ENCODE measurements at places on chromosomes 11 and 22.

- no peak for DNase-seq
Observed at GRCh38 chr11:12441231-12441861, 64.0 kb downstream of the PARVA start.

DNA sequence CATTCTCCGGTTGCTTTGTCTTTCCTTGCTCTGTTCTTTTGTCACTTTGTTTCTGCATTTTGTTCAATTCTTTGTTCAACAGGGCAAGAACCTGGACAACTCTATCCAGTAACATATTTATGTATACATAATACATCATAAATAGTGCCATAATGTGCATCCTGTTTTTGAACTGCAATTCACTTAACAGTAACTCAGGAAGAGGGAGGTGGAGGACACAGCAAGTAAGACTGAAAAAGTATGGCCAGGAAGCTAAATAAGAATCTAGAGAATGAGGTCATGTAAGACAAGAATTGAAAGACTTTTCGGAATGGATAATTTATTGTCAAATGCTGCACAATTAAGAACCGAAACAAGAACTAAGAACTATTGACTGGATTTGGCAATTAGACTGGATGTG lies 29.2 kb upstream of the CHORDC1 start:
- DNase-seq = no peak

DNA sequence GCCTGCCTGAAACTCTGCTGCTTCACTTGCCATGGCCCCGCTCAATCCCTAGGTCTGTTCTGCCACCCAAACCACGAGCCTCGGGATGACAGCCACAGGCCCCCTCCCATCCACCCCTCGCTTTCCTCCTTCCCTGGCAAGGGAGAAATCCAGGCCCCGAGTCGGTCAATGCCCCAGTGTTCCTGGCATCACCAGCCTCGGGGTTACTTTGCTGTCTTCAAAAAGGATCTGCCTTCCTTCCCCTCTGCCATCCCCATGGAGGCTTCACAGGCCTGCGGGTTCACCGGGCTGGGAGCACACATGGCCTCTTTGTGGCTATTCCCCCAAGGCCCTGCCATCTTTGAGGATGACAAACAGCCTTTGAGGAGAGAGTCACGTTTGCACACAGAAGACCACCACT lies 38.8 kb upstream of the ALX4 start:
- DNase-seq = no peak

- DNase-seq = no peak
Observed at GRCh38 chr11:8081591-8082250, 710 bp downstream of the TUB start.

- DNase-seq = no peak
Observed at GRCh38 chr11:128632141-128632791, 44.9 kb upstream of the ETS1 start.

DNA sequence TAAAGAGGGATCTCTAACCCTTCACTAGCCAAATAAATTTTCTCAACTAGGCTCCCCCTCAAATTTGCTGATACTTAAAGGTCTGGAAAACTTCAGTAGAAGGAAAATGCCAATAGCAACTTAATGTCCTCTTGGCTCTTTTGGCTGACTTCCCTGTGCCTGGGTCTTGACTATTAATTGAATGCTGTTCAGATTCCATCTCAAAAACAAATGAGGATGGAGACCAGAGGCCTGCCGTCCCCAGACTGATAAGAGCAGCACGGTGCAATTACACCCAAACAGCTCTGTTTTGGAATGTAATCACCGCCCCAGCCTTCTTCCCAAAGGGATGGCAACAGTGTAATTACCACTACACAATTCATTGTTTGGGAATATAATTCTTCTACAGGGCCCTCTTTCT lies 89.3 kb upstream of the CHRM4 start:
- no peak for DNase-seq

- DNase-seq = no peak
Observed at GRCh38 chr11:10396771-10397170, 58.3 kb upstream of the AMPD3 start.

GRCh38 chr11:297586-298405 lies 1.5 kb downstream of the IFITM5 start:
- no peak for DNase-seq

GRCh38 chr22:44737406-44738346 lies 14.7 kb upstream of the ARHGAP8 start:
- DNase-seq = no peak

GRCh38 chr11:83438438-83438837 lies 152.3 kb upstream of the CCDC90B start:
- DNase-seq = peak; percentile 1

DNA sequence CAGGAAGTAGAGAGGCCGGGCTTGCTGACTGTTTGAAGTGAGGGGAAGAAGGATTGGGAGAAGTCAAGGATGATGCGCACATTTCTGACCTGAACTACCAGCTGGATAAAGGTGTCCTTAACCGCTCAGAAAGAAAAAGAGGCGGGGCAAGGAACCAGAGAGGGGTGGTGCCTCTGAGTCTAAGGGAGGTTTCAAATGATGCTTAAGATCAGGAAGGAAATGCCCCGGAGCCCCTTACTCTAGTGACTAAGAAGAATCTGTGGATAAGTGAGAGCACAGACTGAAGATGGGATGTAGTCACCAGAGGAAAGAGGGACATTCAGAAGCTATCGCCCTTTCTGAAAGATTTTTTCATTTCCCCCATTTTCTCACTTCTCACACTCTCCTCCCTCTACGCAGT lies 12.7 kb downstream of the DCHS1 start:
- DNase-seq = no peak

DNA sequence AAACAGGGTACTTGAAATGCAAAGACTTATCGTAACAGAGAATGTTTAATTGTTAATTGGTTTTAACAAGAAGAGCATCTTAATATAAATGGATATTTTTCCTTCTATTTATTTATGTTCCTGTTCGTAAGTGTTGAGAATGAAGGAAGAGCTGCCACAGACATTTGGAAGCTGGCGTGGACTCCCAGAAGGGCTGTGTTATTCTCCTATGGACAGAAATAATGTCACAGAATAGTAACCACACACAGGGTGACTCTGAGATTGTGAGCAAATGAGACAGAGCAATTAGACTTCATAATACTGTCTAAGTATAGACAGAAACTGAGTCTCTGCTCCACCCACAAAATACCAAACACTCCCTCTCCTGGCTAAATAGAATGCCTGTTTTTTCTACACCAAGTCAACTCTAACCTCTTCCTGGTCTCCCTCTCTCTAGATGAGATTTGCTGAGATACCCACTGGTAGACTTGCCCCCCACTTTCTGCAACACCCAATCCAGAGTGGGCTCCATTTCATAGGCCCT lies 6.1 kb downstream of the APOL3 start:
- DNase-seq = no peak

DNA sequence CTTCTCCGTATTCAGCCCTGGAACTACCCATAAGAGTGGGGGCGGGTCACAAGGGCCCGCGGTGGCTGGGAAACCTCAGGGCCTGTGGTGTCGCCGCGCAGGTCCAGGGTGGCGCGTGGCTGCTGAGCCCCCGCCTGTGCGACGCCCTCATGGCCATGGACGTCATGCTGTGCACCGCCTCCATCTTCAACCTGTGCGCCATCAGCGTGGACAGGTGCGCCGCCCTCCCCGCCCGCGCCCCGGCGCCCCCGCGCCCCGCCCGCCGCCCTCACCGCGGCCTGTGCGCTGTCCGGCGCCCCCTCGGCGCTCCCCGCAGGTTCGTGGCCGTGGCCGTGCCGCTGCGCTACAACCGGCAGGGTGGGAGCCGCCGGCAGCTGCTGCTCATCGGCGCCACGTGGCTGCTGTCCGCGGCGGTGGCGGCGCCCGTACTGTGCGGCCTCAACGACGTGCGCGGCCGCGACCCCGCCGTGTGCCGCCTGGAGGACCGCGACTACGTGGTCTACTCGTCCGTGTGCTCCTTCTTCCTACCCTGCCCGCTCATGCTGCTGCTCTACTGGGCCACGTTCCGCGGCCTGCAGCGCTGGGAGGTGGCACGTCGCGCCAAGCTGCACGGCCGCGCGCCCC lies 2.4 kb downstream of the DRD4 start:
- DNase-seq = no peak

DNA sequence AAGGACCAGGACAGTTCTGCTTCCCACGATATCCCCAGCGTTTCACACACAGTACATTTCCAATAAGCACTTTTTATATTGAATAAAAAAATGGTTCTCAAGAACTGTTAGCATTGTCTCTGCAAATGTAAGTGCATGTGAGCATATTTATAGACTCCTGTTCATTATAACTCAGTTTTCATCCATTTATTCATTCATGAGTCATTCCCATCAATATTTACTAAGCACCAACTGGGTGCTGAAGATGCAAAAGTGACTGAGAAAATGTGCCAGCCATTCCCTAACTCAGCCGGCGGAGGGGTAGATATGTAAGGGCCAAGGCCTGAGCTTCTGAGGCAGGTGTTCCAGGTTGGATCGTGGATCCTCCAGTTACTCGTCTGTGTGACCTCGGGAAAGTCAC lies 64.8 kb downstream of the CACNG2 start:
- no peak for DNase-seq

DNA sequence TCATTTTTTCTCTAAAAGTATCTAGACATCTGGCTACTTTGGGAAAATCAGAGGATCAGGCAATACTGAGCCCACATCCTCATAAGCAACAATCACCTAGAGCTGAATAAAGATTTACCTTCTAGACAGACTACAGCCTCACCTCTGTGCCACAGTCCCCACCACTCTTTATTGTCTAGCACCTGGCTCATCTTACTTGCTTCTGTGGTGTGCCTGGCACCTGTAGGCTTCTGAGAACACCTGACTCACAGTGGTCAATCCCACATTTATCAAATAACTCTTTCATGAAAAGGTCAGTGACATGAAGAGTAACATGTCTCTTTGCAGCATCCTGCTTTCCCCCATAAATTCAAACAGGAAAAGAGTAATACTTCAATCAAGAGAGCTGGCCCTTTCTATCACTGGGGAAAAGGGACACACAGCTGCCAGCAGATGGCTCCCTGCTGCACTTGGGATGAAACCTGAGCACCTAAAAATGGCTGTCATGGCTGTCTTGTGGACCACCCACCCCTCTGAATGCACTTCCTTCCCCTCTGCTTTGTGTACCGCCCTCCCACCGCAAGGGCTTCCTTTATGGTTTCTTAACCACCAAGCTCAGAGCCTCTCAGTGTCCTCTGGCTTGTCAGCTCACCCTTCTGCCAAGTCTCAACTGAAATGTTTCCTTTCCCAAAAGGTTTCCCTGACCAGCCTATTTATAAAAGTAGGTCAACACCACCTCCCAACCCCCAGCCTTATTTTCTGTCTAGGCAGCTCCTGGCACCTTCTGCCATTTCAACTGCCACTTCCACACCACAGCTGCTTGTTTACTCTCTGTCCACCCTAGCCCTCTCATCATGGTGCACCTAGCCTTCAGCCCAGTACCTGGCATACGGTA lies 9.3 kb downstream of the TFIP11 start:
- peak; percentile 23 for DNase-seq

DNA sequence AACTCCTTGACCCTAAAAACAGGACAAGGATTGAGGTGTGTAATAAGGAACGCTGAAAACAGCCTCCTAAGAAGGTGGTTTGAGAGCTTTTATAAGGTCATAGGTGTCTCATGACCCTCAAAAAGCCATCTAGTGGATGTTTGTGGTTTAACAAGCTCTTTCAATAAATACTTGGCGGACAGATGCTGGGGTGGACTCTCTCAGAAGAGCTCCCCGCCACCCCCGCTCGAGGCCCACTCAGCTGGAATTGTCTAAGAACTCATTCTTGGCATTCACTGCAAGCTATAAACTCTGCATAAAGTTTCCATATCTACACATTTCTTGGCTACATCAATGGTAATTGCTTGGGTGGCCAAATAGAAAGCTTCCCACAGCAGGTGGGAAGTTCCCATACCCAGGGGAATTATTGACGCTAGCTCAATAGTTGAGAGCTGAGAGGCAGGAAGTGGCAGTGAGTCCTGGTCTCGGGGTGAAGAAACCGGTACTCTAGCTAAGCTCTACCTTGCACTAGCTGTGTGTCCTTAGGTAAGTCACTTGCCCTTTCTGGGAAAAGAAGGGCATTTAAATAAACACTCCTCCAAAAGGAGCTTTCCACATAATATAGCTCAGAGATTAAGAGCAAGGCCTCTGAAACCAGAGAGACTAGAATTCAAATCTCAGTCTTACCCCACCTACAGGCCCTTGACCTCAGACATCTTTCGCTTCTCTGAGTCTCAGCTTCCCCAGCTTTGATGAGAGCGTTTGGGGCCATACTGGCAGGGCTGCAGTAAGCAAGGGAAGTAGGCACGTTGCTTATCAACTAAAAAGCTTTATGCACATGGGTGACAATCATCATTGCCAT lies 6.4 kb downstream of the MS4A15 start:
- DNase-seq = no peak

GRCh38 chr11:70490723-70491558 lies 92.6 kb downstream of the CTTN start:
- DNase-seq = no peak

DNA sequence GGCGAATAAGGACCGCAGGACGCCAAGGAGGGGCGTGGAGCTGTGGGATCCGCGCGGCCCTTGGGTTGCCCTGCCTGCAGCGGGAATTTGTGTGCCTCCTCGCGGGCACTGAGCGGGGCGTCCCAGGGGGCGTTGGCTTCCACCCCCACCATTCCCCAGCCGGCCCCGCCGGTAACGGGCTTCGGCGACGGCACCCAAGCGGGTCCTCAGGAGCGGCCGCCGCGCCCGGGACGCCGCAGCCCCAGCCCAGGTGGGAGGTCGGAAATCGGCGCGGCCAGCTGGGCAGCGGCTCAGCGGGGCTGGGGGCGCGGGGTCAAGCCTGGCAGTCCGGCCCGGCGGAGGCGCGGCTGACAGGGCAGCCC lies 320 bp downstream of the CLTCL1 start:
- no peak for DNase-seq

DNA sequence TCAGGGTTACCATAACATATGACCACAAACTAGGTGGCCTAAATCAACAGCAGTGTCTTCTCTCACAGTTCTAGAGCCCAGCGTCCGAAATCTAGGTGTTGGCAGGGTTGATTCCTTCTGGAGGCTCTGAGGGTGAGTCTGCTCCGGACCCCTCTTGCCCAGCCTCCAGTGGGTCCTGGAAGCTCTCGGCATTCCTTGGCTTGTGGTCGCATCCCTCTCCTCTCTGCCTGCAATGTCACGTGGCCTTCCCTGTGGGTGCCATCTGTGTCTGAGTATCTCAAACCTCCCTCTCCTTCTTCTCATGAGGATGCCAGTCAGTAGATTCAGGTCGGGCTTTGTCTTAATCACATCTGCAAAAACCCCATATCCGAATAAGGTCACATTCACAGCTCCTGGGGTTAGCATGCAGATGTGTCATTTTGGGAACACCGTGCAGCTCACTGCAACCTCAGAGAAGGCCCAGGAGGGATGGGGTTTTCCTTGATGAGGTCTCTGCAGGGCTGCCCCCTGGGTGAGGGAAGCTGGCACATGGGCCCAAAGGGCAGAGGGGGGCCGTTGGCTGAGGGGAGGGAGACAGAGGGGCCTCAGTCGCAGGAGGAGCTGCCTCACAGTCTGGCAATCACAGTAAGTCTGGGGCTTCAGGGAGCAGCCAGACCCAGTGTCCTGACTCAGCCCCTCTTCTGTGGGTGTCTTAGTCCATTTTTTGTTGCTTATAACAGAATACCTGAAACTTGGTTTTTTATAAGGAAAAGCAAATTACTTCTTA lies 41.2 kb downstream of the PARVG start:
- no peak for DNase-seq

Data from CD14-positive monocyte (primary cell).